DMS153 (cell line): ENCODE measurements at places on chromosomes 16 and 17.

GRCh38 chr17:42985225-42985624 lies 4.9 kb downstream of the RUNDC1 start:
- no peak for DNase-seq

DNA sequence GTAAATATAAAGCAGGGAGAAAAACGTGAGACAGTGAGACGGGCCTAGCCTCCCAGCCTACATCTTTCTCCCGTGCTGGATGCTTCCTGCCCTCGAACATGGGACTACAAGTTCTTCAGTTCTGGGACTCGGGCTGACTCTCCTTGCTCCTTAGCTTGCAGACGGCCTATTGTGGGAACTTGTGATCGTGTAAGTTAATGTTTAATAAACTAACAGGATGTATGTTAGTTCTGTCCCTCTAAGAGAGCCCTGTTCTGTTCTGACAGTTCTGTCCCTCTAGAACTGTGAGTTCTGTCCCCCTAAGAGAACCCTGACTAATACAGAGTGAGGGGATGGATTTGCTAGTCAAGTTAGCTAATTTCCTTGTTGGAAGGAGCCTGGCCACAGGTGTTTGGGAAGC lies 16.7 kb upstream of the MYH10 start:
- DNase-seq, result no peak

DNA sequence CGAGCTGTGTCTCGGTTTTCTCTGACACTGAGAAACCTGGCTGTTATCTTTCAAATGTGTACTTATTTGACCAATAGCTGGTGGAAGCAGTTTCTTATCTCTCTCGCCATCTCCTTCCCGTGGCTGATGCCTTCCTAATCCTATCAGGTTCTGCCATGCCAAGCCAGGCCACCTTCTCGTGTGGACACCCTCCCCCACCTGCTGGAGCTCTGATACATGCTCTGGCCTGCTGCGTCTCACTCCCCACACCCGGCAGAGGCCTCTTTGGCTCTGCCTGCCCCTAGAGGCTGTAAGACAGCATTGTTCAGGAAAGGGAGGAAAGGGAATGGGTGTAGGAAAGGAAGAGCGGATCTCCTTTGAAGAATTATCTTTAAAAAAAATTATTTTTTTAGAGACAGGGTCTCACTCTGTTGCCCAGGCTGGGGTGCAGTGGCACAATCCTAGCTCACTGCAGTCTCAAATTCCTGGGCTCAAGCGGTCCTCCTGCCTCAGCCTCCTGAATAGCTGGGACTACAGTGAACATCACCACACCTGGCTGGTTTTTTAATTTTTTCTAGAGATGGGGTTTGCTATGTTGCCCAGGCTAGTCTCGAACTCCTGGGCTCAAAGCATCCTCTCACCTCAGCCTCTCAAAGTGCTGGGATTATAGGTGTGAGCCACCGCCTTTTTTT lies 7.5 kb upstream of the ARMC5 start:
- DNase-seq, result peak; percentile 28

- no peak for DNase-seq
Measured at GRCh38 chr16:79665970-79666369, 65.4 kb upstream of the MAF start.

- no peak for DNase-seq
Measured at GRCh38 chr17:79446399-79447009, 164.3 kb downstream of the RBFOX3 start.

DNA sequence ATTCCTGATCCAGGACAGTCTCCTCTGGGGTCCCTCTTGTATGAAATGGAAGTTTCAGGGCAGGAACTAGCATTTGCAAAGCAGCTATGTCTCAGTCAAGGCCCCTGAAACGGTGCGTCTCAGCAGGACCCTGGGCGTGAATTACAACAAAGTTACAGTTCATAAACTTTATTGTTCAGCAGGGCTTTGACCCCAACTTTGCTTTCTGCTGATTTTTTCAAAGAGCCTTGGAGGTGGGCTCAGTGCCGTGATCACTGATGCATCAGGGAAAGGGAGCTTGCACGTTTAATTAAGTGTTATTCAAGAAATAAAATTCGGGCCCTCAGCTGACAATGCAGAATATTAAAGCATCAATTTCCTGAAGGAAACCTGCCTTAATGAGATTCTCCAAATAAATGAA lies 260.1 kb upstream of the C16orf82 start:
- no peak for DNase-seq

GRCh38 chr16:85330006-85330693 lies 217.9 kb upstream of the CIBAR2 start:
- no peak for DNase-seq

GRCh38 chr17:15343749-15344148 lies 2.4 kb upstream of the TEKT3 start:
- no peak for DNase-seq

DNA sequence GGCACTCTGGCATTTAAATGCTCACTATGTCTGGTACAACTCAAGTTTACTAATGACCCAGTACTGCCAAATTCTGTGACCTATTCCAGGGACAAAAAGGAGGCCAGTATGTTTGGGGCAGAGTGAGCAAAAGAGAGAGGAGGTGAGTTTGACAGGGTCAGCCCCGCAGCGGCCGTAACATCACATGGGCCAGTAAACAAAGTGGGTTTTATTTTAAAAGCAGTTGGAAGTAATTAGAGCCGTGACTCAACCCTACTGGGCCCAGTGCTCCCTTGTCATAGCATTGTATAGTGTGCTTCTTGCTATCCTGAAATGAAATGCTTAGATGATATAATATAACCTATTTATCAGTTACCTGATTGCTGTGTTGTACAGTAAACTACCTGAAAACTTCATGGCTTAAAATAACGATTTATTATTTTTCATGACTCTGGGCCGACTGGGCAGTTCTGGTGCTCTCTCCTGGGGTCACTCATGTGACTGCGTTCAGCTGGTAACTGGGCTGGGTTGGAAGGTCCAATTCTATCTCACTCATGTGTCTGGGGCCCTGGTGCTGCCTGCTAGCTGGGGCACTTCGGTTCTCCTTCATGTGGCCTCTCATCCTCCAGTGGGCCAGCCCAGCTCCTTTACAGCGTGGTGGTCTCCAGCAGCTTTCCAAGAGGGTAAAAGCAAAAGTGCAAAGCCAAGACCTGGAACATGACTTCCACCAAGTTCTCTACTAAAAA lies 27.4 kb downstream of the IQCK start:
- DNase-seq, result no peak

DNA sequence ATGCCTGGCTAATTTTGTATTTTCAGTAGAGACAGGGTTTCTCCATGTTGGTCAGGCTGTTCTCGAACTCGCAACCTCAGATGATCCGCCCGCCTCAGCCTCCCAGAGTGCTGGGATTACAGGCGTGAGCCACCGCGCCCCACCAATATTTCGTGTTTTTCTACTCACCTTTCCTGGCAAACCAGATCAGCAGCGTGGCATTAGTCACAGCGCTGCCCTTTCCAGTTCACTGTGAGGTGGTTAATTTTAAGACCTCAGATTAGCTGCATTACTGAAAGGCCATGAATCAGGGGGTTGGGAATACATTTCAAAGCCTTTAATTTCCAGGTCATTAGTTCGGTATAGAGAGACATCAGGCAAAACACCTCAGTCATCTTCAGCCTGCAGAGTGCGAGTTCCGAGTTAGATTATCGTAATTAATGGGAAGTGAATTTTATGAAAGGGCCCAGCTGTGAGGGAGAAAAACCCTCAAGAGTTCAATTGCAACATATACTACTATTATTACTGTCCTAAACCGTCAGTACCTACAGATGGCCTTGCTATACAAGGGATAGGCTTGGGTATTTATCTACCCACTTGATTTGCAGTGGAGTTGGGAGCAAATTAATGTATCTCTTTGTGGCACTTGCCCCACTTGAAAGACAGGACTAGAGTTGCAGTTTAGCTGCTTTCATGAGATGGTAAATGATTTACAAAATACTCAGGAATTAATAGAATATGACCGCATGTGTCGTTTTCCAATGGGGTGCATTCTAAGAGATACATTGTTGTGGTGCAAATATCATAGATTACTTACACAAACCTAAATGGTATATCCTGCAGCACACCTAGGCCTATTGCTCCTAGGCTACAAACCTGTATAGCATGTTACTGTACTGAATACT lies 2.1 kb upstream of the USP32 start:
- no peak for DNase-seq

DNA sequence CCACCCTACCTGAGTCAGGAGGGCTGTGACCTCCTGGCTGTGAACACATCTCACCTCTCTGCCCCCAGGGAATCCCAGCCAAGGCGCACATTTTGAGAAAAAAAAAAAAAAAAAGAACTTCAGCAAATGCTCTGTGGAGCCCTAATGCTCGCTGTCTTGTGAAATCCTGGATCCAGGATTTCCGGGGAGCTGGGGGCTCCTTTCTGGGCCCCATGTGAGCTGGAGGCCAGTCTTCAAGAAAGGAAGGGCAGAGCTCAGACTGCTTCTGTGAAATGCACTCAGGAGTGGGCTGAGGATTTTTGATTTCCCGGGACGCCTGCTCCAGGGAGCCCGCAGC lies 36.0 kb upstream of the EMP2 start:
- DNase-seq, result no peak

DNA sequence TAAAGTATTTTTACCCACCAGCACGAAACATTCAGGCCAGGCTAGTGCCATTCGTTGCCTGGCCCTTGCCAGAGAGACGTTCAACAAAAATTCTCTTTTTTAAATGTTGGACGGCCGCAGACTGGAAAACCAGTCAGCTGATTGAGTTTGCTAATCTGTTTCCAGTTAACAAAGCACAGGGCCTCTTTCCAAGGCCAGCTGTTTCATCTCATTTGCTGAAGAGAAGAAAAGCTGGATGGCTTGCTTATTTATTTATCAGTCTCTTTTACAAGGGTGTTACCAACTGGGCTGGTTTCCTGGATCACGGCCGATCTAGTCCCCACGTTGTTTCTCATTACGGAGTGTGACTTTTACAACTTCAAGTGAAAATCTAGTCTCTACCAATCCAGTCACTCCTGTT lies 418.7 kb upstream of the DYNLRB2 start:
- DNase-seq, result peak; percentile 31

DNA sequence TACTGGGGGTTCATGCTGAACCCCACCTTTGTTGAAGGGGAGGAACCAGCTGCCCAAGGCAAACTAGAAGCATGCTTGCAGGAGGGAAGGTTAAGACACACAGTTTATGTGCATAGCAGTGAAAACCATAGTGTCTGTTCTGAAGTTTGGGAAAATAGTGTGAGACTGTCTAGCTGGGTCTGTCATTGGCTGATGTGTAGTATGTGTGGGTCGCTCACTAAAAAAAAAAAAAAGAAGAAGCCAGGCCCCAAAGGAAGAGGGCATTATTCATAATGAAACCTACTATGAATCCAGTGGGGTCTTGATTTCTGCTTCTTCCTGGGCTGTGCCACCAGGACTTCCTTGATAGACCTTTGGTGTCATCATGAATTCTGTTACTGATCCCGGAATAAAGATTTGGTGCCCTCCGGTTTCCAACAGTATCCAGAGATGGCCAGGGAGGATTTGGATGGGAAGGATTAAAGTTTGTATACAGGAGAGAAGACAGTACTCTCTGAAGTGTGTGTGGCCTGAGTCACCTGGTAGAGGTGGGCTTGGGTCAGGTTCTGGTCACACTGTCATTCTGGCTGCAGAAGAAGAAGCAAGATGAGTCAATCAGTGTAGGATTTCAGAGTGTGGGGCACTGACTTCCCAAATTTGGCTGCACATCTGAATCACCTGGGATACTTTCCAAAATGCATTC lies 220.3 kb downstream of the PRKCA start:
- DNase-seq, result no peak

DNA sequence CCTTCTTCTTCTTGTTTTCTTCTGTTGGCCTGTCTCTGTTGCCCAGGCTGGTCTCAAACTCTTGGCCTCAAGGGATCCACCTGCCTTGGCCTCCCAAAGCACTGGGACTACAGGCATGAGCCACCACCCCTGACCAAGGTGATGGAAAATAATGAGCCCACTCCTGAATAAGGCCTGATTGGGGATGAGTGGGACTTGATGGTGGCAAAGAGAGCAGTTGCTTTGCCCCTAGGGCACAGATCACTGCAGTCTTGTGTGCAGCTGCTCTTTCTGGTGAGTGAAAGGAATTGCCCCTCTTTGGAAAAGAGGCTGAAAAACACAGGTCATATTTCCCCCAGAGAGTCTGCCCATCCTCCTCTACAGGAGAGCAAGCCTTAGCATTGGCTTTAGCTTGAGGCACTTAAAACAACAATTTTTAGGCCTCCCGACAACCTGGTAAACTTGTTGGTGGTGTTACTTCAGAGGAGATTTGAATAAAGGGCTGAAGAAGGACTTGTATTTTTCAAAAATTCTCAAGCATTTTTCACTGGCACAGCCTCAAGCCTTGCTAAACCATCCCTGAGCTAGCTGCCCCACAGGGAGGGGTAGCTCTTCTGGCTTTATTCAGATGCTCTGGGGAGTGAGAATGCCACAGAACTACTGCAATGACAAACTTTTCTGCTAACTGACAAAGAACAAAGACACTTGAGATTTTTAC lies 6.1 kb upstream of the PDP2 start:
- DNase-seq, result no peak

DNA sequence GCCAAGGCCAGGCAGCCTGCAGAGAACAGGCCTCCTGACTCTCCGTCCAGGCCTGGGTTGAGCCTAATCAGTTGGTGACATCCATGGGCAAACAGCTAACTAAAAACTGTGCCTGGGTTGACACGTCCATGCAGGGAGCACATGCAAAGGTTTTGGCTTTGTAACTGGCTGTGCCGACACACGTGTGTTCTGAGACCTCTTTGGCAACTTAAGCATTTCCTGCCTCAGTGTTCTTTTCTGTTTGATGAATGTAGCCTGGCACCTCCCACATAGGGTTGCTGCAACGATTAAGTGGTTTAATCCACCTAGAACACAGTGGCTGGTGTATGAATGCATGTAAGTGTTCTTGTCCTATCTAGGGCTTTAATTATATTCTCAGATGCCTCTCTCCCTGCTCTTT lies 3.2 kb downstream of the BCO1 start:
- no peak for DNase-seq

DNA sequence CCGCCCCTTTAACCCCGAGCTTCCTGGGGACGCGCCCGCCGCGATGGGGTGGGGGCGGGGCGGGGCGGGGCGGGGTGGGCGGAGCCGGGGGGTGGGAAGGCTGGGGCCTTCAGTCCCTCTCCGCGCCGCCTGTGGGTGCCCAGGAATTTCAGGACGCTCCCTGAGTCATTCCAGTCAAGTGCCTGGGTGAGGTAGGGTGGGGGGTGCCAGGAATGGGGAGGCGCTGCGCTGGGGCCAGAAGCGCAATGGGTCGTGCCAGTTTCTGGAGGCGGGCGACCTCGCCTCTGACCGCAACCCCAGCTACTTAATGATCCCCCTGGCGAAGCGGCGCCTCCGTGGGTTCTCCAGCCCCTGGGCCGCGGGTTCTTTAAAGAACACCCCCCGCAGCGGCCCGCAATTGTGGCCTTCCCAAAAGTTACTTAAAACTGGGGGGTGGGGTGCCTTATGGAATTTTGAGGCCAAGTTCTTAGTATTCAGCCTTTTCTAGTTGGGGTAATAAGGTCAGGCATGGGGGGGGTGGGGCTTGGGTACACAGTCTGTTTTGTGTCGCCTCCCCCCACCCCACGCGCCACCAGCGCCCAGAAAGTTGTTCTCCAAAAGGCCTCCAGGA lies 826 bp upstream of the GSE1 start:
- peak; percentile 34 for DNase-seq

DNA sequence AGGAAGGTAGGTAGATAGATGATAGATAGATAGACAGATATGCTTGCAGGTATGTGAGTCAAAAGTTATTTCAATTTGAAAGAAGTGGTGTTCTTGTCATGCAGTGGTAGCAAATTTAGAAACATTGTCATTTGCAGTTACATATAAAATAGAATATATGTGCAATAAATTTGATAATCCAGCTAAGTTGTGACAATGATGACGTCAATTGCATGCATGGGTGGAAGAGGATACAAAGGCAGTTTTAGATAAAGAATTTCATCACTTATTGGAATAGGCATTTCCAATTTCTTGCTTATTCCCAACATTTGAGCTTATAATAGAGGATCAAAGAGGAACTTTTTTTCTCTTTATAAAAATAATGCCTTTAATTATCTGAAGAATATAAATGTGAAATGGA lies 99.2 kb upstream of the KCNJ16 start:
- DNase-seq, result no peak
